Activated CD4-positive, alpha-beta T cell treated with anti-CD3 and anti-CD28 coated beads, Interleukin-2, amount 10 ng/mL, durations not matched to agents 24 days and 14 days (primary cell): ENCODE measurements at places on chromosomes 12 and 14. TPM values are rescaled to one million over a fixed set of nuclear protein-coding genes. Genes with fewer than 3 reads are reported as not detected.

DNA sequence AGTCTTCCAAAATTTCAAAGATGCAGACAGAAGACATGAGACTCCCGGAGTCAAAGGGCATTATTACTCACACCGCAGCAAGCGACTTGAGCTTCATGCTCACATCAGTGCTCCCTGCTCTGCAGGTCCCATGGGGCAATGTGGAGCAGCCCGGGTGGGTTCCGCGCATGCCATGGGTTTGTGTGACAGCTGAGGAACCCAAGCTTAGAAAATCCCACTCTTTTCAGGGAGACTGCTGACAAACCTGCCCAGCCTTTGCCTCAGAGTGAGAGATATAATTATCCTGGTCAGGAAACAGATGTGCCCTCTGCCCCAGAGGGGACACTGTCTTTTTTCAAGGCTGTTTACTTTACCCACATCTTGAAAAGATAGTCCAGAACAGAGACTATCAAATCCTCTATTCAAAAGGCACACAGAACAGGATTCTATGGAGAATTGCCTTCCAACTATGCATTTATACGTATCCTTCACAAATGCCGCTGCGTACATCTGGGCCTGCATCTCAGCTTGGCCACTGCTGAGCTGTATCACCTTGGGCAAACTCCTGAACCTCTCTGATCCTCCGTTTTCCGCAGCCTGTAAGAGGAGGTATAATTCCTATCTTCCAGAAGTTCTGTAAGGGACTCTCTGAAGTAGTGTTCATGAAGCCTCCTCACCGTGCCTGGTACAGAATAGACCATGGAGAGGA lies 16.0 kb downstream of the C14orf132 start:
- no peak for DNase-seq

GRCh38 chr12:7609495-7609894 lies 56.2 kb downstream of the APOBEC1 start:
- DNase-seq = no peak

Gene HOXC12
- total RNA-seq = not detected in 2 replicates

GRCh38 chr12:45933504-45933903 lies 56.9 kb downstream of the SCAF11 start:
- DNase-seq = no peak

Gene CD4
- total RNA-seq = 264 and 271 TPM in 2 replicates
